ENCODE measurements at places on chromosomes 2 and 18. TPM values are rescaled to one million over a fixed set of nuclear protein-coding genes. Genes with fewer than 3 reads are reported as not detected.

RAMP1 gene
- total RNA-seq, result 109 TPM

NLRC4 gene
- total RNA-seq, result 4.2 TPM

NUP35 gene
- 14.1 TPM for total RNA-seq

SEMA4F gene
- 10.8 TPM for total RNA-seq

- DNase-seq, result no peak
Observed at GRCh38 chr2:98654699-98655495, 46.5 kb downstream of the UNC50 start.

GRCh38 chr18:8747440-8747937, 42.1 kb downstream of the MTCL1 start:
- DNase-seq, result no peak

DNA sequence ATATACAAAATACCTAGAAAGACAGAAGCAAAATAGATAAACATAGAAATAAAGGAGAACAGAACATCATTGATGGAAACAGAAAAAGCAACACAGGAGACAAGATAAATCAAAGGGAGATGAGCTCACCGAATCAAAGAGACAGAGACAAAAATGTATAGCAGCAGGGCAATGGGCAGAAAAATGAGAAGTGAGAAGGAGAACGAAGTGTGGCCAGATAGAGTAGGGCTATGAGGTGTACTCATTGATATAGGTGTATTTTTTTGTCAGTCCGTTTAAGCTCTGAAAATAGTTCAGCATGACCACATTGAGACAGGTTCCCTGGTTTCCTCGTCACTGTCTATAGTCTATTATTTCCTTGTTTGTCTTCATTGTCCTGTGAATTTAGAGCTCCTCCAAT, 55.1 kb downstream of the SP100 start:
- no peak for DNase-seq

DNA sequence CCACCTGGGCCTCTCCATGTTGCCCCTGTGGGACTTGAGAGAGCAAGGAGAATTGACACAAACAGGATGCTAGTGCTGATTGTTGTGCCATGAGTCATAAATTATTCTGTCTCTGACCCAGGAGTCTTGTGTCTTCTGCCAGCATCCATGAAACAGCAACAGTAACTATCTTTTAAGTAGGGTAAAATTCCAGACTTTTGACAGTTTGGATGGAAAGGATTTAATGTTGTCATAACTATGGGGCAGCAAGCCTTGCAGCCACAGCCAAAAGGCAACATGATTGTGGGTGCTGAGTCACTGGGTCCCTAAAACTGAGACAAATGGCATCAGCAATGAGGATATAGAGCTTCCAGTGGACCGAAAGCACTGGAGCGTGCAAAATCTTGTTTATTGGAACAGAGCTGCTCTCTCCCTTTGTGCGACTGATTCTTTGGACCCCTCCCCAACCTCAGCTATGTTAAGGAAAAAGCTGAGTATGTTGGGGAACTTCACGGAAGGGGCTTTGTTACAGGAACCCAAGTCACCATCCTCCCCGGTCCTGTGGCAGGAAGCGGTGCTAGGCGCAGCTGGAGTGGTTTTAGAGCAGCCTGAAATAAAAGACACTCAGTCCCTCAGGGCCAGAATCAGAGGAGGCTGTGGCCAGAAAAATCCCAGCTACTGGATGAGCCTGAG, 9.6 kb upstream of the ITPRIPL1 start:
- DNase-seq, result no peak

DNA sequence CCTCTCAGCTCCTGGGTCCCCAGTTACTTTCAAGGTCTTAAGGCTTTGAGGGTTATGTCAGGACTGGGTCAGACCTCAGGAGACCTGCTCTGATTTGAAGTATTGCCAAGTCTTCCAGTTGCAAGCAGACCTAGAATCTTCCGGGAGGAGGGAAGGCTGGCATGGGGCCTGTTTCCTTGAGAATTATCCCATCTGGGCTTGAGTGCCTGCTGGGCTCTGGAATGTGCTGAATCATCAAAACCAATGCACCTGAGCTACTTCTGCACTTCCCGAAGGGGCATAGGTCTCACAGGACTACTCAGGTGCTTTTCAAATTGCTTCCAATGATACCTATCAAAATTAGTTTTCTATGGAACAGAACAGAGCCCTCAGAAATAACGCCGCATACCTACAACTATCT, 327.3 kb downstream of the XIRP2 start:
- no peak for DNase-seq

GRCh38 chr18:2515908-2516625, 55.2 kb downstream of the METTL4 start:
- no peak for DNase-seq

DNA sequence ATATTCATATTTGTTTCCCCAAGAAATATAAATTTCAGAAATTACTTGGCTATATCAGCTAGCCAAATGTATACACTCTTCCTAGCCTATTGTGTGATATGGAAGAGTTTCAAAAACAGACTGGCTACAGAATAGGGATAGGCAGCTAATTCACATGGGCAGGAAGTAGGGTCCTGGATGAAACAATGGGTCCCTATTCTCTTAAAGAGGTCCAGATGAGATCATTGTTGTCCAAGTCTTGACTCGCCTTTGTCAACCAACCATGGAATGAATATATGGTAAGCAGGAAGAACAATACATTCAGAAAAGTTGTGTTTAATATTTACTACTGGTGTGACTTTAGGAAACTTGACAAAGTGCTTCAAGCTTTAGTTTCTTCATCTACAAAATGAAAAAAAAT, 319.9 kb downstream of the NBAS start:
- no peak for DNase-seq

- DNase-seq, result no peak
Observed at GRCh38 chr2:194252127-194252526, 1404.9 kb upstream of the SLC39A10 start.

DNA sequence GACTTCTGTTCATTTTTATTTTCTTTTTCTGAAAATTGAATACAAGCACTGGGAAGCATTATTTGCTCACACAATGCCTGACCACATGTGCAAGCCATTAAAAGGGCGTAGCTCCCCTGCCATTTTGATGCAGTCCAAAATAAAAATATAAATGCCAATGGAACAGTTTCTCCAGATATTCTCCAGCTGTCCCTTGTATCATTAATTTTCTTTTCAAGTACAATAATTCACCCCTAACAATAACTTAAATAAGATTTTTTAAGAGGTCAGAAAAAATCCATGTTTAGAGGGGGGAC, 168.0 kb downstream of the TMEFF2 start:
- DNase-seq, result no peak

DNA sequence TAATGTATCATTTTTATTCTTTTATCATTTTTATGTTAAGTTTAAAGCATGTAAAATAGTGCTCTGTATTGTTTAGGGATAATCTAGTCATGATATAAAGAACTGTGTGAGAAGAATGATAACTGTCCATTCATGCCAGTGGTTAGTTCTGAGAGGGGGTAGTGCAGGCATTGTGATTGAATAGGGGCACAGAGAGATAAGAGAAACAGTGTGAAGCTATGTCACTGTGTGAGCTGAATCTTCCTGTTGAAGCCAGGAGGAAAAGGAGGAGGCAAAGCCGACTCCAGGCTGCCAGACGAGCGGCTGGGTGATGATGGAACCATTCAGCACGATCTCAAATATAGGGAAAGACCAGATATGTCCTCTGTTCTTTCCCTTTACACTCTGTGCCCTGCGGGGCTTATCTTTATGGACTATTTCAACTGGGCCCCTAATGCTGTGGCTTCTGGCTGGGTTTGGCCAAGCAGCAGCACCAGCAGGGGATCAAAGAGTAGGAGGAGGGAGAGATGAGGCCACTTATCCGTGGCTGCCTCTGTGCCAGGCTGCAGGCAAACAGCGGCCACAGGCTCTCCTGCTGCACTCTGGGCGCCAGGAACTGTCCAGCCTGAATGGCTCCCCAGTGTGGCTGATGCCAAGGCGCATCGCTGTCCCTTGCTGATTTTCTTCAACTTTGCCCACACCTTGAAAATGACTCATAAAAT, 128.0 kb downstream of the SPP2 start:
- no peak for DNase-seq

GRCh38 chr2:176657393-176657792, 388.2 kb downstream of the MTX2 start:
- DNase-seq, result no peak

GRCh38 chr2:188181067-188181838, 110.4 kb upstream of the GULP1 start:
- DNase-seq, result no peak

GRCh38 chr2:128159437-128159836, 68.4 kb downstream of the UGGT1 start:
- no peak for DNase-seq

All from aorta (tissue), 5 donors.